ENCODE measurements at places on chromosomes 12 and 14.

GRCh38 chr14:92460916-92461579, 52.5 kb upstream of the RIN3 start:
- no peak for DNase-seq

GRCh38 chr12:109446869-109447268, 30.2 kb downstream of the KCTD10 start:
- DNase-seq: no peak

DNA sequence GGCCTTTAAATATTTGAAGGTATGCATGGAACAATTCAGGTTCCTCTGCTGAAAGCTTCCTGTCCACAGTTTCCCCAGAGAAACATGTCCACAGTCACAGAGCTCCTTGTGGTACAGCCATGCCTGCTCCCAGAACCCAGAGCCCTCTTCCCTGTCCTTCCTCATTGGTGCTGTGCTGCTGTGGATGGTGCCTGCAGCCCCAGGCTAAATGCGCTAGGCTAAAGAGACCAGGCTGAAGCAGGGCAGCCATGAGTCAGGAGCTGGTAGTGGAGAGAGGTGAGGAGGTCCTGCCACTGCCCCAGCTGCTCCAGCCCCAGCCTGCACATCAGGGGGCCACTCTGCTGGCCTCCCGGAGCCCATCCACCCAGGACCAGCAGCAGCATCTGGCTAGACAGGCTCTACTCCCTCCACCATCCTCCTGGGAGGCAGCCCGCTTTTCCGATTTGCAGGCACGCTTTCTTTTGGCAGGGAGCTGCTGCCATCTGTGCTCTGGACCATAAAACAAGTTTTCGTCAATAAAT, 65.4 kb upstream of the DDX11 start:
- DNase-seq: no peak

- DNase-seq: no peak
Measured at GRCh38 chr12:92341065-92341668, 195.5 kb upstream of the BTG1 start.

GRCh38 chr12:92899386-92900001, 29.6 kb downstream of the EEA1 start:
- DNase-seq: peak; percentile 9

DNA sequence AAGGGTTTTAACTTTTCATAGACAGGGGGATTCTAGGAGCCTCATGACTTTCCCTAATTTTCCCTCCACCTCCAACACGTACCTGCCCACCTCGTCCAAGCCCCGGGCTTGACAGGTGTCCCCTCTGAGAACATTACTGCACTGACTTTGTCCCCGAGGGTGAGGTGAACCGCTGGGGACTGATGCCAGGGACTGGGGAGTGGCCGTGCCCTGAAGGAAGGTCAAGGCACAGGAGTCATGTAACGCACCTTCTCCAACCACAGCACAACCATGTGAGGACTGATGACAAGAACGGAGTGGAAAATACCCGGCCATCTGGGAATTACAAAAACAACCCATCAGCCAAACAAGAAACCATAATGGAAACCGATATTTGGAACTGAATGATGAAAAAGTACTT, 214.7 kb upstream of the C14orf180 start:
- DNase-seq: no peak

DNA sequence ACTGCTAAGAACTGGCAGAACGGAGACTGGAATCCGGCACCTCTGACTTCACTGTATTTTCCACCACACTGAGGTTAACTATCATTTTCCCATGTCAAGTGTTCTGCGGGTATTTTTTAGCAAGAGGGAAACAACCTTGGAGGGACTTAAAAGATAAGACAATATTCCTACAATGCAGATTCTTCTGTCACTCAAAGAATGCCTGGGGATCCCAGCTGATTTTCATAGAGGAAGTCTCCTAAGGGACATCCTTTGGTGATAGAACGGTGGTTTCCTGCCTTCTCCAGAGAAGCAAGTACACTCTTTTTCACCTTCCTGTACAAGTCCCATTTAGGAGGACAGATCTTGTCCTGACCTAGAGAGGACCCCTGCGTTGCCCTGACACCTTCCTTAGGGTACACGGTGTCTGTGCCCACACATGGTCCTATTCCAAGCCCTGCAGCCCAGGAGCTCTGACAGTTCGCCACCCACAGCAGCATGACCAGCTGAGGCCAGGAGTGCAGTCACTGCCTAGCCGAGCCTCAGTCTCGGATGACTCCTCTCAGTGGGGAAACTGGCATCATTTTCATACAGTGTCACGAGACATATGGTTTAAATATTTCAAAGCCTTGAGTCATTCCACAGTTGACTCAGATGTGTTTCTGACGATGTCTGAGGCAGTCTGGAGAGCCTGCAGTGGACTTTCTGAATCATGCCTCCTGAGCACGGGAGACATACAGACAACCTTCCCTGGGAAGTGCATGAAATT, 181.3 kb upstream of the FKBP4 start:
- no peak for DNase-seq

GRCh38 chr14:102805371-102805891, 28.2 kb downstream of the TRAF3 start:
- DNase-seq: no peak
